Dermis microvascular lymphatic vessel endothelial cell (primary cell): ENCODE measurements at places on chromosomes 1 and 21. TPM values are rescaled to one million over a fixed set of nuclear protein-coding genes. Genes with fewer than 3 reads are reported as not detected.
A peak's percentile ranks its signal among the peaks of the same experiment; 100 is the strongest.

The CLDN8 gene
- not detected in 2 replicates for total RNA-seq

GRCh38 chr1:109138358-109138757 lies 24.4 kb downstream of the ELAPOR1 start:
- DNase-seq: no peak

DNA sequence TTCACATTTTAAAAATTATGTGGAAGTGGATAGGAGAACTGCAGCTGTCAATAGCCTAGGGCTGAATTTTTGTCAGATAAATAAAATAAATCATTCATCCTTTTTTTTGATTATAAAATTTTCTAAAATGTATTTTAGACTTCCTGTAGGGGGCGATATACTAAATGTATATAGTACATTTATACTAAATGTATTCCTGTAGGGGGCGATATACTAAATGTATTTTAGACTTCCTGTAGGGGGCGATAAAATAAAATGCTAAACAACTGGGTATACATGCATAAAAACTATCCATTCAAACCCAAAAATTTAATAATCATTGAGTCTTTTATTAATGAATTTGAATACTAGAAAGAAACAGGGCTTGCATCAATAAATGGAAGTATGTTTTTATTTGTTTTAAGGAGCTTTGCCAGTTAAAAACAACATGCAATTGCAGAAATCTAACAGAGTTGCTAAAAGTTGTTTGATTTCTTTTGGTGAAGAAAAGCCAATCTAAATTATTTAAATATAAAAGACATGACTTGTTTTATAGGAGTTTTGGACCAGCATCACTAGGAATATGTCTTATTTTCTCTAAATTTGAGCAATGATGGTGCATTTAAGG lies 31.4 kb downstream of the CLCA1 start:
- peak; percentile 40 for DNase-seq

GRCh38 chr1:187692799-187693198 lies 864.0 kb downstream of the PLA2G4A start:
- no peak for DNase-seq
